ENCODE measurements at places on chromosomes 1 and 21.

- DNase-seq = no peak
Observed at GRCh38 chr1:215772151-215772550, 205.0 kb downstream of the KCTD3 start.

DNA sequence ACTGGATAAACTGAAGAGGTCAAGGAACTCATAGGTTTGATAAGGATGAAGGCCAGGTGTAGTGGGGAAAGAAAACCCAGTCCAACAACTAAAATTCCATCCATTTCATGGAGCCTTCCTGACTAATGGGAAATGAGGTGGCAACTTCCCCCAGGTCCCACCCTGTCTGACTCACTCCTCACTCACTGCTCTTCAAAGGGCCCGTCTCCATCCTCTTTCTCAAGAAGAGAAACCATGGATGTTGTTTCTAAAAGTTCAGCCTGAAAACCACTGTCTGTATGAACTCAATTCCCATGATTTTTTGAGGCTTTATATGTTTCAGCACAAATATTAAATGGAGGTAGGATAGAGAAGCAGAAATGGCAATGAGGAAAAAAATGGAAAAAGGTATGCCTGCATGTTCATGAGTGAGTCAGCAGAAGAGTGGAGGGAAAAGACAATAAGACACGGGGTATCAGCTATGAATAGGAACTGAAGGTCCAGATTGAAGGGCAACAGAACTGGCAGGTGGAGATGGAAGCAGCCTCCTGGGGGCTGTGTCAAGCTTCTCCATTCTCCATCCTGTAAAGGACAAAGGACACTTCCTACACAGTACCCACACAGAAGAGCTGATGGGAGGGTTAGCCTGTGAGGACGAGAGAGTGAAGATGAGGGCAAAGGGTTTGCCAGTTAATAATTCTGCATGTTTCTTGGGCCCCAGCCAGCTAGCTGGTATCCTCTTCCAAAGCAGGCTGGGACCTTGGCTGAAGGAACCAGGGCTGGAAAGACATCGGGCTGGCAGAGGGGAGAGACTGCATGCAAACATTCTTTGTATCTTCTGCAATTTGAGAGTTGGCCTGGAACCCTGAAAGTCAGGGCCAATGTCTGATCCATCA is 5.5 kb upstream of the ELOVL1 start:
- DNase-seq = no peak

- peak; percentile 50 for DNase-seq
Observed at GRCh38 chr1:22861764-22862440, 110.8 kb downstream of the LACTBL1 start.

DNA sequence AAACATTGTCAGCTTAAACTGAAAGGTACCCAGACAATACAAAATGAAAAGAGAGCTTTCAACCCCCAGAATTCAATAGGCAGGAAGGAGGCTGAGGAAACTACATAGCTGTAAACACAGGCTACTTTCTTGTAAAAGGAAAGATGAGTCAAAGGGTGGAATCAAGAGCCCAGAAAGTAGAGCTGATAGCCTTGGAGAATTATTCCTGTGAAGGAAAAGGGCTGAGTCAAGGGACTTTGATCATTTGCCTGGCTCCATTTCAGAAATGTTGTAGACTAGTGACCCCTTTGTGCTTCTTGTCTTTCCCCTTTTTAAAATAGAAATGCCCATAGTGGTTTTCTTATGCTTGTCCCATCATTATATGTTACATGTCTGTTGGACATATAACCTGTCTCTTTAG is 597.6 kb downstream of the ADGRL2 start:
- no peak for DNase-seq

- no peak for DNase-seq
Observed at GRCh38 chr1:66294707-66295370, 239.1 kb upstream of the SGIP1 start.

GRCh38 chr1:181032535-181032934 is 1.2 kb upstream of the MR1 start:
- DNase-seq = no peak

DNA sequence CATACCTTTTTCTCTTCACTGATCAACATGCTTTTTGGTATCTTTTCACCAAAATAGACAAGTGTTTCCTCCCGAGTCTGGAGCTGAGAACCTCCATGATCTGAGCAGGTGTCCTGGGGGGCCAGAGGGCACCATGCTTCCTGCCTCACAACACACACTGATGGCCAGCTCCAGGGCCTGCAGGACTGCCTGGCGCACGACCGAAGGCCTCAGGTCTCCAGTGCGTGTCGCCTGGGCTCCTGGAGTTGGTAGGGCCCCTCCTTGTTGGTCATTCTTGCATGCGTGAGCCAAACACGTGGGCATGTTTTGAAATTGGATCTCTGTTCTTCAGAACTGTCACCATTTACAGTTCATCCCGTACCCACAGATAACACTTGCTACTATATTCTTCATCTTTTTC is 64.4 kb downstream of the SLC37A1 start:
- DNase-seq = no peak

GRCh38 chr1:236395230-236395946 is 1.3 kb downstream of the EDARADD start:
- DNase-seq = peak; percentile 51

DNA sequence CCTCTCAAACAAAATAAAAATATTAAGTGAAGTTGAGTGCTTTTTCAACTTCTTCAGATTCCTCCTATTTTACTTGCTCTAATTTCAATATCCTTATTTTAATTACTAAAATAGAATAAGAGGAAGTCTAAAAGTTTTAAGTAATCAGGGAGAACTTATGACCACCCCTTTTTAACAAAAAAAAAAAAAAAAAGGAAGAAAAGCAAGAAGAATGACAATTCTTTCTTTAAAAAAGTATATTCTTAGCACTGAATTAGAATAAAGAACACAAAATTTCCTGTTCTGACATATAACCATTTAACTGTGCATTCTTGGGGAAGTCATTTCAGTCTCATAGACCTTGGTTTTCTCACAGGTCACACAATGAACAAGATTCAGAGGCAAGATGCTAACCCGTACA is 46.8 kb downstream of the SAMSN1 start:
- DNase-seq = no peak

DNA sequence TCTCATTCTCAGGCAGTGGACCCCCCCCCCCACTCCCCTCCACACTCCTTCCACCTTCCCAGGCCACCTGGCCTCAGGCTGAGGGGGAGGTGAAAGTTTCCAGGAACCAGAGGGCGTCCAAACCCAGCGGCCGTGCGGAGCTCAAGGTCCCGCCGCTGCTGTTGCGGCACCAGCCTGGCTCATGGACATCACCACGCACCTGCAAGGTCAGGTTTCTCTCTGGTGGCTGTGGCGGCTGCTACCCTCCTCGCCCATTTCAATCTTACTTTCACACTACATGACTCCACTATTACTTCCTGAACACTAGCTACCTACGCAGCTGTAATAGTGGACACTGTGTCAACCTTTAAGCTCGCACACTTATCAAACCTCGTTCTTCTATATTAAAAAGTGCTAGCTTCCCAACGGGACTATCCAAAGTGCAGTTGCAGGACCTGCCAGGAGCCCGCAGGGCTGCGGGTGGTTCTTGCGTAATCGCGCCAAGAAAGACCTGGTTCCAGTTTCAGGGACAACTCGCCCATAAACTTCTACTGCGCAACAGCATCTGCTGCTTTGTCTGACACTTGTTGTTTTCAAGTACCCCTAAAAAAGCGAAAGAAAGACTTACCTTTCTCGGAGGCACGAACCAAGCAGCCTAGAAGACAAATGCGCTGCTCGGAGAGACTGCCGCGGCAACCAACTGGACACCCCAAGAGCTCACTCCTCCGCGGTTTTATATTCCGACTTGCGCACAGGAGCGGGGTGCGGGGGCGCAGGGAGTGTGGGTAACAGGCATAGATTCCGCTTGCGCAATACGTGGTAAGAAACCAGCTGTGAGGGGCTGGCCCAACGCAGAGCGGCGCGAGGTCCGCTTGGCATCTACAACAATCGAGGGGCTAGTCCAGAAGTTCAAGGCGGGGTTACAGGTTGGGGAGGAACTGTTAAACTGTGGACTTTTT is at the start of gene DIRAS3:
Gene DIRAS3 (minus strand): TSS at position 687 of the 938 bp plus-strand sequence. CDS start 3,330 bp downstream, outside the sequence.
- DNase-seq = no peak

GRCh38 chr1:4422504-4423289 is 231.7 kb upstream of the AJAP1 start:
- DNase-seq = peak; percentile 57

- DNase-seq = peak; percentile 88
Observed at GRCh38 chr1:182084487-182085316, 23.2 kb upstream of the ZNF648 start.

GRCh38 chr1:89279011-89279466 is 6.4 kb upstream of the GBP5 start:
- no peak for DNase-seq

- DNase-seq = no peak
Observed at GRCh38 chr1:186859995-186860394, 31.2 kb downstream of the PLA2G4A start.

DNA sequence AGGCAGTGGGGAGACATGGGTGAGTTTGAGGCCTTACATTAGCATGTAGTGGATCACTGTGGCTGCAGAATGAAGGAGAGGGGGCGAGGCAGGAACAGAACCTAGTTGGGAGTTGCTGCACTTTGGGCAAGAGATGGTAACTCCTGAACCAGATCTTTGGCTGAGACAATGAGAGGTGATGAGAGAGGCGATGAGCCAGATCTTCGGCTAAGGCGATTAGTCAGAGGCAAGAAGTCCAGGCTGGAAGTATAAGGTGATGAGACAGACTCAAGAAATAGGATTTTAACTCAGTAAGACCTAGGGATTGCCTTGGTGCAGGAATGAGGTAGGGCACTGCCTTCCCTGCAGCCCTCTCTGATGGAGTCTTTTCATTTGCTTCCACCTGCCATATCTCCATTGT is 9.1 kb upstream of the ARTN start:
- no peak for DNase-seq

DNA sequence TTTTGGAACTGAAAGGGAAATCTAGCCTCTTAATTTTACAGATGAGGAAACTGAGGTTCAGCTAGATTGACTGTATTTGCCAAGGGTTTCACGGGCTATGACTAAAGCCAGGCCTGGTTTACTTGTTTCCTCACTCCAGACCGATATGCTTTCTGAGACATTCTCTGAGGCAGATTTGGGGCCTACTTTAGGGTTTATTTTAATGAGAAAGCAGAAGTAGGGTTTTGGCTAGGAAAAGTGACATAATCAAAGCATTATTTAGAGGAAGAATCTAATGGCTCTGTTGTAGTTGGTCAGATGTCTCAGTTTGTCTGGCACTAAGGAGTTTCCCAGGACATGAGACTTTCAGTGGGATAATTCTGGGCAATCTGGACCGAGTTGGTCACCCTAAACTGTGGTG is 1.5 kb upstream of the RPTN start:
- no peak for DNase-seq

DNA sequence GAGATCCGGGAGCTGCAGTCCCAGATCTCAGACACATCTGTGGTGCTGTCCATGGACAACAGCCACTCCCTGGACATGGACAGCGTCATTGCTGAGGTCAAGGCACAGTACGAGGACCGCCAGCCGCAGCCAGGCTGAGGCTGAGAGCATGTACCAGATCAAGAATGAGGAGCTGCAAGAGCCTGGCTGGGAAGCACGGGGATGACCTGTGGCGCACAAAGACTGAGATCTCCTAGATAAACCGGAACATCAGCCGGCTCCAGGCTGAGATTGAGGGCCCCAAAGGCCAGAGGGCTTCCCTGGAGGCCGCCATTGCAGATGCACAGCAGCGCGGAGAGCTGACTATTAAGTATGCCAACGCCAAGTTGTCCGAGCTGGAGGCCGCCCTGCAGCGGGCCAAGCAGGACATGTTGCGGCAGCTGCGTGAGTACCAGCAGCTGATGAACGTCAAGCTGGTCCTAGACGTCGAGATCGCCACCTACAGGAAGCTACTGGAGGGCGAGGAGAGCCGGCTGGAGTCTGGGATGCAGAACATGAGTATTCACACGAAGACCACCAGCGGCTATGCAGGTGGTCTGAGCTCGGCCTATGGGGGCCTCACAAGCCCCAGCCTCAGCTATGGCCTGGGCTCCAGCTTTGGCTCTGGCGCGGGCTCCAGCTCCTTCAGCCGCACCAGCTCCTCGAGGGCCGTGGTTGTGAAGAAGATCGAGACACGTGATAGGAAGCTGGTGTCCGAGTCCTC is 25.5 kb downstream of the ETV3L start:
- DNase-seq = peak; percentile 85

- no peak for DNase-seq
Observed at GRCh38 chr1:176029609-176030008, 177.5 kb downstream of the COP1 start.

DNA sequence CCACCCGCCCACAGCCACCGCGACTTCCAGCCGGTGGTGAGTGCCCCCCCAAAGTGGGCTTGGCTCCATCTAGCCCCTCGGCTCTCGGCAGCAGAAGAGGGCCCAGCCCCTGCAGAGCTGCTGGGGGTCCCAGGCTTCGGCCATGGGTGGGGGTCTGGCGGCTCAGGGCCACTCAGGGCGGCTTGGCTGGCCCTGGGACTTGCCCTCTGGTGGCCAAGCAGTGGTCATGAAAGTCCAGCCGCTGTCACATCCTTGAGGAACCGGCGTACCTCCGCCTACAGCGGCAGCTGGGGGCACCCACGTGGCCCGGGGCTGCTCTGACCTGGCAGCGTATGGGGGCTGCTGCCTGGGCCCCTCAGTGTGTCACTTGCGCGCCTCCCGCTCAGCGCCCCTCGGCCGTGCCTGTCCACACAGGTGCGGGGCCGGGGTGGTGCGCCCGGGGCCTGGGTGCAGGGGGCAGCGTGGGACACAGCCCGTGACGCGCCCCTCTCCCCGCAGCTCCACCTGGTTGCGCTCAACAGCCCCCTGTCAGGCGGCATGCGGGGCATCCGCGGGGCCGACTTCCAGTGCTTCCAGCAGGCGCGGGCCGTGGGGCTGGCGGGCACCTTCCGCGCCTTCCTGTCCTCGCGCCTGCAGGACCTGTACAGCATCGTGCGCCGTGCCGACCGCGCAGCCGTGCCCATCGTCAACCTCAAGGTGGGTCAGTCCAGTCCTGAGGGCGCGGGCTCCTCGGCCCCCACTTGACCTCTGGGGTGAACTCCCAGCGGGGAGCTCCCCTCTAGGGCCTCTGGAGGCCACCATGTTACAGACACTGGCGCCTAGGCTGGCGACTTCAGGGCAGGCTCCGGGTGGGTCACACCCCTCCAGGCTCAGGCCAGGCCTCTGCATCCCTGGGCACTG is 32.4 kb downstream of the SLC19A1 start:
- DNase-seq = no peak

DNA sequence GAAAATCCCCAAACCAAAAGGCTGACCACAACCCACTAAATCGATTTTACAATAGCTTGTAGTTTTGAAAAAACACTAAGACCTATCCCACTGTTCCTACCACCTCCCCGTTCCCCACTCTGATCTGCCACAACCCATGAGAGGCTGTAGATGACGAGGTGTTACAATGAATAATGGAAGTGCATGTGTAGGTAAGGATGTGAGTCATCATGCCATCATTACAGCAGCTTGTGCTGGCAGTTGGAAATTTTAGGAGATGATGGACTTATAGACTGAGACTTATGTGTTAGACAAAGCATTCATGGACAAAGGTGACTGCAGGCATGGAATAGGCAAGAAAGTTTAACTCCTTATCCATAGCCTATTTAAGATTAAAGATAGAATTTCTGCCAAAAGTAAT is 184.7 kb upstream of the CACYBP start:
- no peak for DNase-seq

DNA sequence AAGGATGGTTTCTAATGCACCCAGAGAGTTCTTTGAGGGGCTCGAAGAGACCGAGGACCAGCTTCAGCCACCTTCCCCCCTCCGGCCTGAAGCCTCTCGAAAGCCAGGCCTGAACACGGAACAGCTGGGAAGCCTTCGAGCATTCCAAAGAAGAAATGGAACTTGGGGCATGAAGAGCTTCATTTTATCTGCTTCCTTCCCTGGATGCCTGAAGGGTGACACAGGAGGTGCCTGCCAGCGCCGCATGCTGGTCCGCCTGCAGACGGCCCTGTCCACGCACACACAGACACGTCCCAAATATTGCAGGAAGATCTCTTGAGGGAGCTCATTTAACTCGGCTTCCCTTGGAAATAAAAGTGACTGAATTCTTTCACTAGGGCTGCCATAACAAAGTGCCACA is 73.7 kb downstream of the TOMM20 start:
- DNase-seq = no peak

All from SK-MEL-5 (cell line).